ENCODE measurements at places on chromosomes 7 and 10. TPM values are rescaled to one million over a fixed set of nuclear protein-coding genes. Genes with fewer than 3 reads are reported as not detected.

Gene PNLIPRP2
- polyA plus RNA-seq: not detected

Gene DLX6
- not detected for polyA plus RNA-seq

Gene RAPGEF5
- polyA plus RNA-seq: 8.7 TPM

Gene AASS
- polyA plus RNA-seq: 9.1 TPM

DNA sequence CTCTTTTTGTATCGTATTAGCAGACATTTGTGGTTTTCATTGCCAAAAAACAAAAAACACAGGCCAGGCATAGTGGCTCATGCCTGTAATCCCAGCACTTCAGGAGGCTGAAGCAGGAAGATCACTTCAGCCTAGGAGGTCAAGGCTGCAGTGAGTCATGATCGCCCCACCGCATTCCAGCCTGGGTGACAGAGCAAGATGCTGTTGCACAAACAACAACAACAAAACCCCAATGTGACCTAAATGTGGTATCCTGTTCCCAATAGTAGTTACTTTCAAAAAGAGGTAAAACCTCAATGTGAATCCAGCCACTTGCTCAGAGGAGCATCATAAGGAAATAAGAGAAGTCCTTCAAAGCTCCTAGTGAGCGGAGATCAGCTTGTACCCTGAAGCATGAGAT lies 45.8 kb upstream of the SKAP2 start:
- no peak for DNase-seq

DNA sequence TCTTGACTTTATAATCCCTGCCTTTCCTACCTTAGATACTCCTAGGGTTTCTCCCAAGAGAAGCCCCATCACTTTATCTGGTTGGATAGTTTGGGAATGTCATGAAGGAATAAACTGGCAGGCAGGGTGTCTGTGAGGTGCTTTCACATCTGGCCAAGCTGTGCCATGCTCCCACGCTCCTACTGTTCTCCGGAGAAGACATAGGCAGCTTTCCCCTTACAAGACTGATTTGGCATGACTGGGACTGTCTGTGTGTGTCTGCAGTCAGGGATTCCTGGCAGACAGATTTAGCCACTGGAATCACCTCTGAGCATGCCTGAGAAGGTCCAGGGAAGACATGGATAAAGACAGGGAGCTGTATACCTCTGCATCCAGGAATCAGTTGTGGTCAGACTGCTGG lies 45.3 kb downstream of the HK1 start:
- DNase-seq: no peak

DNA sequence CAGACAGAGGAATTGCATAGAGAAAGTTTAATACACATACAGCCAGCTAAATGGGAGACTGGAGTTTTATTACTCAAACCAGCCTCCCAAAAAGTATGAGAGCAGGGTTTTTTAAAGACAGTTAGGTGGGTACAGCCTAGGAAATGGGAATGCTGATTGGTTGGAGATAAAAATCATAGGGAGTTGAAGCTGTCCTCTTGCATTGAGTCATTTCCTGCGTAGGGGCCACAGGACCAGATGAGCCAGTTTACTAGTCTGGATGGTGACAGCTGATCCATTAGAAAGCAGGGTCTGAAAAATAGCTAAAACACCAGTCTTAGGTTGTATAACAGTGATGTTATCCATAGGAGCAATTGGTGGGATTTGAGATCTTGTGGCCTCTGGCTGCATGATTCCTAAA lies 76.1 kb upstream of the POM121L12 start:
- no peak for DNase-seq

Data from right cardiac atrium (tissue), 5 donors.